ENCODE measurements at places on chromosomes 1 and 21.

- no peak for DNase-seq
Measured at GRCh38 chr1:108955881-108956280, 7.4 kb downstream of the CLCC1 start.

DNA sequence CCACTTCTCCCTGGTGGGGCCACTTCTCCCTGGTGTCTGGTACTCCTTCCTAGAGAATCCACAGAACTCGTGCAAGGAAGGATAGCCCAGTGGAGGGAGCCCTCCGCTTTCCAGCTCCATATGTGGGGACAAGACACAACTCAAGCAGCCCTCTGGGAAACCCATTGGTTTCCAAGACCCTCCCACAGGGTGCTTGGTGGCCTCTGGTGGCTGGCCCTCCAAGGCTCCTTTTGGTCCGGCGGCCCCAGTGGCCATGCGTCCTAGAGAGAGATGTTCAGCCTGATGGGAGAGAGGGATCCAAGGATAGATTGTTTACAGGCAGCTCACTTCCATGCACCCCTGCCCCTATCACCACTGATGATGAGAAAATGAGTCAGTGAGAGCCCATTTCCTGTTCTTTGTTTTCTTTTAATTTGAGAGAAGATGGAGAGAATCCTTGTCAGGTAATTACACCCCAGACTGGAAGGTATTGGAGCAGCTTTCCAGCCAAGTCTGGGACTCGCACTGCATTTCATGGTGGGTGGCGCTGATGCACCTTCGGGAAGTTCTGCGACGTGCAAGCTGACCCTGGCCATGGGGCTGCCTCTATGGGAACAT, 486.2 kb upstream of the VAMP3 start:
- no peak for DNase-seq

DNA sequence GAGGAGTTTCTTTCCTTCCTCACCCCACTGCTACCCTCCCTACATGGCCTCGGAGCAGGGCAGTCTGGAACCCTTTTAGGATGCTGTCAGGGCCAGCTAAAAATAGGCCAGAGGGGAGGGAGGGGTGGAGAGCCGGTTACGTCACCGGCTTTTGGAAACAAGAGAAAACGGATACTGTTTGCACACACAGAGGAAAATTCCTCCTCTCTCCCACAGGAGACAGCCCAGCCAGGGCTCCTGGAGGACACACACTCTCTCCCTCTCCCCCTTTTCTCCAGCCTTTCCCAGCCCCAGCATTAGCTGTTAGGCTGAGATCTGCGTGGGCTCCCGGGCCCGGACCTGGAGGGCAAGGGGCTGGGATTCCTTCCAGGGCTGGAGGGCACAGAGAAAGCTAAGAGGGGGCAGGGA, 20.0 kb upstream of the ALDH4A1 start:
- DNase-seq, result no peak

GRCh38 chr1:168636642-168637111, 60.3 kb downstream of the XCL1 start:
- DNase-seq, result no peak

GRCh38 chr1:84103197-84103992, 40.7 kb upstream of the PRKACB start:
- DNase-seq, result no peak

GRCh38 chr21:25589887-25590286, 17.4 kb downstream of the MRPL39 start:
- no peak for DNase-seq

DNA sequence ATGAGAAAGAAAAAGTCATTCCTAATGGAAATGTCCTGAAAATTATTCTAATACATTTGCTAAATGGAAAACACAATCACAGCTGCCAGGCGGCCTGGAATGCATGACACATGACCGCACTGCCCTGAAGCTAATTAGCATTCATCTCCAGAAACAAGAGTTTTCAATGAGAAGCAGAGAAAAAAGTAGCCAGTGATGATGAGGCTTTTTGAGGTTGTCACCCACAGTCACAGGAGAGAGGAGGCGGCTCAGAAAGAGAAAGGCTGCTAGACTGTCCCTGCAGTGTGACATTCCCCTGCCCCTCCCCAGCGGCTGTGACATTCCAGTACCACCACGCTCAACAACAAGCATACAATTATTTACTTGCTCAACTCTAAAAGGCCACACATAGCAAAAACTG, 122.9 kb upstream of the KRTAP19-8 start:
- DNase-seq, result peak; percentile 49

GRCh38 chr1:168266644-168267186, 14.0 kb upstream of the TBX19 start:
- DNase-seq, result no peak

- DNase-seq, result no peak
Measured at GRCh38 chr1:24720152-24720551, 25.1 kb upstream of the CLIC4 start.

- DNase-seq, result no peak
Measured at GRCh38 chr21:39662411-39662953, 49.7 kb downstream of the B3GALT5 start.

DNA sequence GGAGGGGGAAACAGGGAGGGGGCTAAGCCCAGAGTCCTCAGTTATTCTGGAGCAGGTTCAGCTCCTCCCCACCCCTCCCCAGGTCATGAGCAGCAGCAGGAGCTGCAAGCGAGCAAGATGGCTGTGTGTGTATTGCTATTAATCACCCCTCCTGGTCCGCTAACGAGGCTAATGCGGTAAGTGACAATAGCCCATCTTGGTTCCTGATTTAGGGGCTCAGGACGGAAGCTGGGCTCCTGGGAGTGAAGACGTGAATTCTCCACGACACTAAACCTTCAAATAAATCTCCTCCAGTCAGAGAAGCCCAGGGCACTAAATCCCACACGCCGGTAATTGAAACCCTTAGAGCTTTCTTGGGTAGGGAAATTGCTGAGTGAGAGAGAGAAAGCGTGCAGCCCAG, 76.1 kb downstream of the TMEM53 start:
- no peak for DNase-seq

DNA sequence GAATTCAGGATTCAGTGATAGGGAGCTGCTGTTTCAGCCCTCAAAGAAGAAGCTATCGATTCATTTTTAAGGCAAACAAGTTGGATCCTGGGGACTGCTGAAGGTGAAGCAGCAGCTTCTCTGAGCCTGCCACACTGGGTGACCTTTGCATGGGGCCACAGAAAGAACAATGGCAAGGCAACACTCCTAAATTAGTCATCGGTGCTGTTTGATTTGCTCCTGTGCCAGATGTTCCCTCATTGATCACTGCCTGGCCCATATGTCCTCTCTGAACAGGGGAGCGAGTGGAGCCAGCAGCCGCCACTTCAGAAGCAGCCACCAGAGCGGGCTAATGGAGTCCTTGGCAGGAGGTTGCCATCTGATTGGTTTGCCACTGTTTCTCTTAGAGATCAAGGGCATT, 391.5 kb downstream of the NTNG1 start:
- no peak for DNase-seq

DNA sequence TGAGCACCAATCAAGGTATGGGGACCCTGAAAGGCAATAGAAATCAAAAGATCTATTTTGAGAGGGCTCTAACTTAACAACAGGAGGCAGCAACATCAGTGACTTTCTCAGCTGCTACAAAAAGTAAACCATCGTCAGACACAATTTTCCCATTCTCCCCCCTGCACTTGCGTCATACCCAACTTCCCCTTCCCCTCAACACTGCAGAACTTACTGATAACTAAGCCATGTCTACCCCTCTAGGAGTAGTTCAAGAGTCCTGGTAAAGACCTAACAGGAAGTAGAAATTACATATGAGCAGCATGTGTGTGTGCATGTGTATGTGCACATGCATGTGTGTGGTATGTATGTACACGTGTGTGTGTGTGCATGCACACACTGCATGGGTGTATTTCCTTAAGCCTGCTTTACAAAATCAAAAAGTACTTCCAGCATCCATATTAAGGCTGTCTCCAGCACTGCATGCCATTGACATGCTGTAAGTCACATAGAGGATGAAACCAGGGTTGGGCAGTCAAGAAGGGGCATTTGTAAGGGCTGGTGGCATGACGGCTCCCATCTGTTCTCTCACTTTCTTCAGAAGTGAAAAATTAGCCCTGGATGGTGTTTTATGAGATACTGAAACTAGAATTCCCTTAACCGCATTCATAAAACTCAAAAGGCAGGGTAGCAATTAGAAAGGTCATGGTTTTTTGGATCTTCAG, 460.1 kb upstream of the RUNX1 start:
- DNase-seq, result no peak

DNA sequence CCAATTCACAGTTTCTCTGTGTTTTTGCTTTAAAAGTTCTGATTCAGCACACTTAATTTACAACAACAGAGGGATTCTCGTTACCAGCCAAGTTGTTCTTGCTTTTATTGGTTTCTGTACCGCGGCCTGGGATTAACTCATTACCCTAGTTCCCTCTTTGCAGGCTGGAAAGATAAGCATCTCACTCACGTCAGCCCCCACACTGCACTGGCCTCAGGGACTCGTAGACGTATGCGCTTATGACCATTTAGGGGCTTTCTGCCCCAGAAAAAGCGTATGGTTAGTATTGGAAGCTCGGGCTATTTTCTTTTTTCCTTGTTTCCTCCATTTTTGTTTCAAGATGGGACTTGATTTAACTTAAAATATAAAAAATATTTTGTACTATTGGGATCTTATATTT, 76.0 kb downstream of the POFUT2 start:
- DNase-seq, result no peak

DNA sequence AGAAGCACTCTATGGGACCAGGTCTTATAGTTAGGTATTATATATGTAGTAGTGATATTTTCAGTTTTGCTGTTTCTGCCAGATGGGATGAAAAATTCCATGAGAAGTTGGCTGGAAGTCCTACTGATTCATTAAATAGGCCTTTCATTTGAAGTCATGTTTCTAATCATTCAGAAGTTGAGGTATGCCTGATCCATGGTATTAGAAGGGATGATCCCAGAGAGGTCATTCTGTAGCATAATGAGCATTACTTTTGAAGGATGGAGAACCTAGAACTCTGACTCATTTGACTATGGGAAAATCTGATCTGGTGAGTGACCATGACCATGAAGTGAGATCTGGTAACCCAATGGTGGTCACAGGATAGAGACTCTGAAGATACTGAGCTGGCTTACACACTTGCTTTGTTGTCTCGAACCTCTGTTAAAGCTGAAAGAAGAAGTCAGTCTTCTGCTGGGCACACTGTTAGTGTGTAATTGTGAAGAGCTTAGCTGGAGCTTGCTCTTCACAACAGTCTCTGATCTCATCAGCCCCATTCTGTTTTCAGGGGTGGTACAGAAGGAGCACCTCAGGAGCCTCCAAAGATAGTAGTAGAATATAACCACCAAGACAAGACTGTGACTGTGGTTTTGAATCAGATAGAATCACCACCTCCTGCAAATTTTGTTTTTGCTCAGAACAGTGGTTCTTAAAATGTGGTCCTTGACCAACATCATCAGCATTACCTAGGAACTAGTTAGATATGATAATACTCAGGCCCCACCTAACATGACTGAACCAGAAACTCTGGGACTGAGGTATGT, 9.0 kb downstream of the MGST3 start:
- DNase-seq, result no peak

DNA sequence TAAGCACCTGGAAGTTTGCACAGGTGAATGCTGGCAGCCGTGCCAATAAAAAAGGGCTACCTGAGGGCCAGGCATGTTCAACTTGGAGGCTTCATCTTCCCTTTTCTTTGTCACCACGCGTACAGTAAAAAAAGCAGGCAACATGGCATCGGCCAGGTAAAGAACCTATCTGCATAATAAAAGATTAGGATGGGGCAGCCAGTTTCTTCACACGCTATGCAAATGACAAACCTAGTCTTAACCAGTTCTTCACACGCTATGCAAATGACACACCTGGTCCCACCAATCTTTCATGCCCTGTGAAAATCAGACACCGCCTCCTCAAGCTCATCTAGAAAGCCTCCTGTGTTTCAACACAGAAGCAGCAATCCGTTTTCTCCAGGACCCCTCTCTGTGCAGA, 413.4 kb downstream of the HLX start:
- DNase-seq, result no peak

- DNase-seq, result no peak
Measured at GRCh38 chr1:200223207-200223606, 186.6 kb downstream of the ZNF281 start.

DNA sequence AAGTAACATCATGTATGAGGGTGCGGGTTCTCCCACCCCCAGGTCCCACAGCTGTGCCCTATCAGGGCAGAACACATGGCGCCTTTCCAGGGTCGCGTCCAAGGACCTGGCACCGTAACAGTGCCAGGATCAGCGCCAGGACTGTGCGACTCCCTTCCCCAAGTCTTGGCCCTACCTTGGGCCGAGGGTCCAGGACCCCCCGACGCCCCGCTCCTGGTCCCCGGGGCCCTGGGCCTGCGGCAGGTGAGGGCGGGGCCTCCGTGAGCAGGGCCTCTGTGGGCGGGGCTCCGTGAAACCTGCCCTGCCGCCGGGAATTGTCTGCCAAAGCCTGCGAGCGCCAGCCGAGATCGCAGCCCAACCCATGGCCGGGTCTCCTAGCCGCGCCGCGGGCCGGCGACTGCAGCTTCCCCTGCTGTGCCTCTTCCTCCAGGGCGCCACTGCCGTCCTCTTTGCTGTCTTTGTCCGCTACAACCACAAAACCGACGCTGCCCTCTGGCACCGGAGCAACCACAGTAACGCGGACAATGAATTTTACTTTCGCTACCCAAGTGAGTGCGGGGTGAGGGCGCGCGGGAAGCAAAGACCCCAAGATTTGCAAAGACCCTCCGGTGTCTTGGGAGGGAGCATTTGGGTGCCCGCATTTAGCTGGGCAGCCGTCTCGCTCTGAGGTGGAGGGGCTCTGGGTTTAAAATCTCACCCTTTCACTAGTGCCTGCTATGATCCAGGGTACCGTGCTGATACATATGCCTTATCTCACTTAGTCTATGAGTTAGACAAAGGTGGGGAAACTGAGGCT, at the start of gene RHBG:
Gene RHBG (plus strand): TSS at position 323 of the 796 bp plus-strand sequence. CDS start 39 bp downstream, at position 362.
- no peak for DNase-seq

DNA sequence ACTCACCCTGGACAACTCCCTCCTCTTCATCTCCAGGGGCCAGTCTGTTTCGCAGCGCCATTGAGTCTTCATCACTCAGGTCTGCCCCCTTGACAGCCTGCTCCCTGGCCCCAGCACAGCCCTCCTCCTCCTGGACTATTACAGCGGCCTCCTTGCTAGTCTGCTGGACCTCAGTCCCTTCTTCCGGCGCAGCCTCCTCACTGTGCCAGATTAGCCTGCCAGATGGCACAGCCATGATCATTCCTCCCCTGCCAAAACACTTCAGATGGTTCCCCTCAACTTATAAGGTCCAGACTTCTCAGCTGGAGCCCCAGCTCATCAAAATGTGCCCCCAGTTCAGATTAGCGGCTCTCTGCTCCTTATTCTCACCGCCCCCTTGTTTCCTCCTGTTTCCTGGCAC, 7.0 kb upstream of the CELSR2 start:
- no peak for DNase-seq

DNA sequence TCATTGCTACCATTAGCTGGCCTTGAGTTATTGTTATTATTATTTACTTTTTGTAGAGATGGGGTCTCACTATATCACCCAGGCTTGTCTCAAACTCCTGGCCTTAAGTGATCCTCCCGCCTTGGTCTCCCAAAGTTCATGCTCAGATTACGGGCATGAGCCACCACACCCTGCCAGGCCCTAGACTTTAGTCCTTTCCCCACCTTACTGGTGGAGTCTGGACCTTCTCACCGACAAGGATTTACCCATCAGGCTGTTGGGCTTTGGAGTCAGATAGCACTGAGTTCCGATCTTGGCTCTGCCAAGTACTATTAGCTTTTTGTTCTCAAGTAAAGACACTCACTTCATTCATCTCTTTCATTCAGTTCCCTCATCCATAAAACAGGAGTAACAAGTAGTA, 17.2 kb downstream of the CNR2 start:
- no peak for DNase-seq

Data from stimulated activated CD4-positive, alpha-beta T cell treated with anti-CD3 and anti-CD28 coated beads, Interleukin-4, amount 100 ng/mL, for 24 hours (primary cell).